ENCODE measurements at places on chromosomes 3 and 15.

GRCh38 chr15:89828281-89829145 is 13.9 kb upstream of the ANPEP start:
- DNase-seq: no peak

DNA sequence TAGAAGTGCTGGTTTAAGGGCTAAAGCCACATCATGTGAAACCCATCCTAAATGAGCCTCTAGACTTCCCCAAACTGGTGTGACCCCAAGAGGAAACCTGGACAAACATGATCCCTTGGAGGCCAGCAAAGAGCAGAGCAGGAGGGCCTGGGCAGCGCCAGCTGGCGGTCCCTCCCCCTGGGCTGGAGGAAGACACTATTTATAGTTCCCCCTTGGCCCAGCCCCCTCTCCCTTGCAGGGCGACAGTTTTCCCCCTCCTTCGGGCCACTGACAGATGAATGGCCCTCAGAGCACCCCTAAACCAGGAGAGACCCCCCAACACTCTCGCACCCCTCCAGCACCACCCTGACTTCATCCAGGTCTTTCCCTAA is 2.9 kb downstream of the UCN2 start:
- no peak for DNase-seq

GRCh38 chr3:113169891-113170452 is 41.4 kb upstream of the BOC start:
- DNase-seq: no peak

GRCh38 chr15:84616235-84616634 is 15.4 kb downstream of the ZSCAN2 start:
- no peak for DNase-seq

GRCh38 chr3:24832891-24833290 is 338.2 kb upstream of the THRB start:
- DNase-seq: no peak

GRCh38 chr3:156207802-156208685 is 87.7 kb downstream of the KCNAB1 start:
- DNase-seq: no peak
